ENCODE measurements at places on chromosomes 4 and X.

DNA sequence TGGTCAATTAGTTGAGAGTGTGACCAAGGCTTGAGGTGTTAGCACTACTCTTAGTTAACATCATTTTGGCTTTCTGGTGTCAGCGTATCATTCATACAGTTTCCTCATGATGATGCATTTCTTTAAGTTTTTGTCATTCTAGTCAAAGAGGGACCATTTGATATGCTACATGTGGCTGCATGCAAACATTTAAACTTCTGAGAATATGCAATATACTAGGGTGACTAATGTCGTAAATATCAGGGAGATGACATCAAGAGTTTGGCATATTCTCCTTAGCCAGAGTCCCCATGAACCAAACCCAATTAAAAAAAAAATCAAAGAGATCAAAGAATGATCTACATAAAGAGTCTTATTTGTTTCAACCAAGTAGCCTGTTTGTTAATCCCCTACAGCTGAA, 537.4 kb upstream of the PCDH7 start:
- DNase-seq = no peak

DNA sequence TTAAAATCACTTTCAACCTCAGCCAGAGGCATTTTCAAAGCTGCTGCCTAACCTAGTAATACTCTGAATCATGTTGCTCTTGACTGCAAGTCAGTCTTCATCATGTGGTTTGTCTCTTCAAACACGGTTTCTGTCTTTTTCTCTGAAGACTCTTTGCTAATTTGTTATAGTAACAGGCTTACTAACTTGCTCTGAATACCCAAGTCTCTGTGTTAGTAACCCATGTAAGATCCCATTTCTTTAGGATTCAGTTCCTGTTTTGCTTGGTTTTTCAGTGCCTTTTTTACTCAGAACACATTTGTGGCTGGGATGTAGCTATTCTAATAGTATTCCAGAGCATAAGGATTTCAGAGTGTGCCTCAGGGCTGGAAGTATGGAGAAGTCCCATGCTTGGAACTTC, 1450.6 kb upstream of the IGFBP7 start:
- no peak for DNase-seq

DNA sequence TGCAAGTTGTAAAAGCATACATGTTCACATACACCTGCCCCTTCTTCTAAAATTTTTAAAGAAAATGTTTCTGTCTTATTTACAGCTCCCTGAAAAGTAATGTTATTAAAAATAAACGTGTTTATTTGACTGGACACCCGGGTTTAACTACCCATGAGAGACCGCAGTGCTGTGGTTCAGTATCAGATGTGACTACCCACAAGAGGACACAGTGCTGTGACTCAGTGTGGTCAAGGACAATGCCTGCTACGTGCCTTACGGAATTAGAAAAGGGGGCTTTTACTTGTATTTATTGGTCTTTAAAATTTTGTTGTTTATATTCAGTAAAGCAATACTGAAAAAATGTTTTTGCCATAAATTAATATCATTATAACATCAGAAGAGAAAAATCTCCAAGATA, 641.4 kb downstream of the TRIML1 start:
- DNase-seq = no peak

DNA sequence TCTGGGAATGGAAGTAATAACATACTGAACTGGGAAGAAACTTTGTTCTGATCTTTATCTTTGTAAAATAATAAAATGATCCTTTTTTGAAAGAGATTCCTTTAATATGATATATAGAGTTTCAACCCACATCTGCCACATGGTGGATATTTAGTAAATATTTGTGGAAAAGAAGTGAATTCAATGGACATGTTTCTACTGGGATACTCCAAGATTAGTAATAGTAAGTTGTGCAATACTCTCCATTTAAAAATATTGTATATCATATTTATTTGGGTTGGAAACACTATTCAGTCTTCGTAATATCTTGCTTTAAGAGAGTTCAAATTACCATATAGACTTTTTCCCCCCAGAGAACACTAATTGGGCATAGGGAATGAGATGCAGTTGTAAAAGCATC, 17.8 kb upstream of the ARSJ start:
- no peak for DNase-seq

DNA sequence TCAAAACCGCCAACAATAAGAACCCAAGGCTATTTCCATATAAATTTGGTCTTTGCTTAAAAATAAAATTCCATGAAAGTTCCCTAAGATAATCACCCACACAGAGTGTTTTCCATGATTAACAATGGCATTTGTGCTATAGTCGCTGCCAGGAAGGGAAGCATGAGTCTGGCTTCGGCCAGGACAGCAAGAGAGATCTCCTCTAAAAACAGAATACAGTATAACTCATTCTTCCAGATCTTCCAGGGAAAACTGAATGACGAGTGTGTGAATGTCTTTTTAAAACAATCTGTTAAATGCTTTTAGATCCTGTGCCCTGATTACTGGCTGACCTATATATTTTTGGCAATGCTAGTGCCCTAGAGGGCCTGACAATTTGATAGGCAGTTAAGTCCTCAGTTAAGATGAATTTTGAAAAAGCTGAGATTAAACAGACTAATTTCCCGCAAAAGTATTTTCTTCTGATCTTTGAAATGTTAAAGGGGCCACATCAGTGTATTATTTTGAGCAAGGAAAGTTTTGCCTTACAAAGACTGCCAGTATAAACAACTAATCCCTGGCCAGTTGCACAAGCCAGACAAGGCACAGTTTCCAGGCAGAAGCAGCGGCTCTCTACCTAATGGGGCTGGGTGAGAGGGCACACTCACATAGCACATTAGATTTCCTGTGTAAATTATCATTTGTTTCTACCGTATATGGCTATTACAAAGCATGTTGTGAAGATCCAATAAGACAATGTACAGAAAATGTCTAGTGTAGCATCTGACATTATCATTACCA, 127.3 kb downstream of the DCHS2 start:
- DNase-seq = no peak

- DNase-seq = no peak
Observed at GRCh38 chr4:166987026-166987425, 247.3 kb downstream of the SPOCK3 start.

- no peak for DNase-seq
Observed at GRCh38 chr4:173448608-173449379, 49.9 kb upstream of the SCRG1 start.

DNA sequence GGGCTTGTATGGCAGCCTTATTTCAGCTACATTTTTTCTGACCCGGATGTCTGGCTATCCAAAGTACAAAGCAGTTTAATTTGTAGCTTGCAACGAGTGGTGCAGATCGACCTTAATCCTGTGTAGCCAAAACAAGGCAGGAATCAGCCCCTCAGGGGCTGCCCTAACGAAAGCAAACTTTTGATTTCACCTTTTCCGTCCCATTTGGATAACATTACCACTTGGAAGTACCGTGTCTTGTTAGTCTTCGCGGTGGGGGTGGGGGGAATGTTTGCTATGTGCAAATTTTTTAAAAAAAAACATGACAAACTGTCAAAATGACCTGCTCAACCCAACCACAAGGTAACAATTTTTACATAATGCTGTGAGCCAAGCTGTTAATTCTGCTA, 766 bp upstream of the DNAJB14 start:
- no peak for DNase-seq

- no peak for DNase-seq
Observed at GRCh38 chr4:2236944-2237666, 4.8 kb downstream of the HAUS3 start.

GRCh38 chr4:136643416-136643815, 888.9 kb downstream of the PCDH18 start:
- no peak for DNase-seq
